Astrocyte of the cerebellum (primary cell): ENCODE measurements at places on chromosomes 12 and 14.
A peak's percentile ranks its signal among the peaks of the same experiment; 100 is the strongest.

GRCh38 chr12:57604454-57604991 is at the start of gene DTX3:
DTX3 (plus strand) TSS chr12:57604824; CDS start chr12:57606518, 1,694 bp downstream.
- no peak for DNase-seq

- no peak for DNase-seq
Measured at GRCh38 chr12:61713121-61713520, 547.1 kb upstream of the USP15 start.

DNA sequence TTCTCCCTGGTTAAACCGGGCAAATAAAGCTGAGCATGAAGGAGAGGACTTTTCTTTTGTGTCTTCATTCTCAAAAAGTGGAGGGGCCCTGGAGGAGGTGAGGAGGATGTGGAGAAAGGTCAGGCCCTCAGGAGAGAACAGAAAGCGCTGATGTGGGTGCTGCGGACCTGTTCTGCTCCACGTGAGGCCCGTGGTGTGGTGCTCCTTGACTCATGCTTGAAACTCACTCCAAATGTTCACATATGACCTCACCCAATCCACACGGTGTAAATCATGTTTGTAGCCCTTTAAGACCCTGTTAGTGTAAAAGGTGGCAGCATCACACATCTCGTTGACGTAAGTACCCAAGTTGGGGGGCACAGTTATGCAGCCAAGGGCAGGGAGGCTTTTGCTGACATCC is 126.2 kb downstream of the FOXN3 start:
- no peak for DNase-seq

DNA sequence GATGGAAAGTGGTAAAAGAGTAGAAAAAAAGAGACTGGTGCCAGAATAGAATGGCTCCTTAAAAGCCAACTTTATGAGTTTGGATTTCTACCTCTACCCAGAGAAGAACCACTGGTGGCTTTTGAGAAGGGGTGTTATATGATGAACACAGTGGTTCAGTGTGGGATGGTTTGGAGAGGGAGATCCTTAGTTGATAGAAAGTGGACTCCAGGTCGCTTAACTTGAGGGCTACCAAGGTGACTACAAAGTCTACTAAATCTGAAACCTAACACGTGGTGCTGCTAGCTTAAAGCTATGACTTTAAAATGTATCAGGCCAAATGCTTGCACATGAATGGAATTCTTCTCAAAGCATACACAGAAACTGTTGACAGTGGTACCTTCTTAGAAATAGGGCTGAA is 8.4 kb downstream of the SPTB start:
- no peak for DNase-seq

- DNase-seq = no peak
Measured at GRCh38 chr12:52207895-52208294, 16.1 kb upstream of the KRT80 start.

GRCh38 chr12:89960011-89960507 is 251.4 kb upstream of the ATP2B1 start:
- no peak for DNase-seq

DNA sequence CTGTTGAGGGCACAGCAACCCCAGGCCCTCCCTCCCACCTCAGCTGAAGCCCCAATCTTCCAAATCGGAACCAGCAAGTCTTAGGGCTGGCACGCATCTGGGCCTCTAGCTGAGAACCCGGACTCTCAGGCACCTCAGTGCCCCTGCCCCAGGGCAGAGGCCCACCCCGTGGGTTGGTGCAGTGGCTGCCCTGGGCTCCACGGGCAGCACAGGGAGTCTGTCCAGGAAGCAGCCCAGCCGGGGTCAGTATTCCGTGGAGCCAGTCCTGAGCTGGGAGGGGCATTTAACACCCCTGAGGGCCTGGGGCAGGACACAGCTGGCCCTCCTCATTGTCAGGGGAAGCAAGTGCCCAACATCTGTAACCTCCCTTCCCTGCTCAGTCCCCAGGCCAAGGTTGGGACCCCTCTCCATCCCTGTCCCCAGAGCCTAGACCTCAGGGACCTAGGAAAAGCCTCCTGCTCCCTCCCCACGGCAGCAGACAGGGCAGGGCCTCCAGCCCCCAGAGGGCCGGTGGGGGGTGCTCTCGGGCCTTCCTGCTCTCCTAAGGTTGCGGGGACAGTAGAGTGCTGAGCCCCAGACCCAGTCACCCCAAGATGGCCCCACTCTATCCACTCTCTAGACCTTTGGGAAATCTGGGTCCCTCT is 36.5 kb downstream of the SLC6A12 start:
- no peak for DNase-seq

- no peak for DNase-seq
Measured at GRCh38 chr12:123986374-123986965, 13.5 kb downstream of the ZNF664 start.

DNA sequence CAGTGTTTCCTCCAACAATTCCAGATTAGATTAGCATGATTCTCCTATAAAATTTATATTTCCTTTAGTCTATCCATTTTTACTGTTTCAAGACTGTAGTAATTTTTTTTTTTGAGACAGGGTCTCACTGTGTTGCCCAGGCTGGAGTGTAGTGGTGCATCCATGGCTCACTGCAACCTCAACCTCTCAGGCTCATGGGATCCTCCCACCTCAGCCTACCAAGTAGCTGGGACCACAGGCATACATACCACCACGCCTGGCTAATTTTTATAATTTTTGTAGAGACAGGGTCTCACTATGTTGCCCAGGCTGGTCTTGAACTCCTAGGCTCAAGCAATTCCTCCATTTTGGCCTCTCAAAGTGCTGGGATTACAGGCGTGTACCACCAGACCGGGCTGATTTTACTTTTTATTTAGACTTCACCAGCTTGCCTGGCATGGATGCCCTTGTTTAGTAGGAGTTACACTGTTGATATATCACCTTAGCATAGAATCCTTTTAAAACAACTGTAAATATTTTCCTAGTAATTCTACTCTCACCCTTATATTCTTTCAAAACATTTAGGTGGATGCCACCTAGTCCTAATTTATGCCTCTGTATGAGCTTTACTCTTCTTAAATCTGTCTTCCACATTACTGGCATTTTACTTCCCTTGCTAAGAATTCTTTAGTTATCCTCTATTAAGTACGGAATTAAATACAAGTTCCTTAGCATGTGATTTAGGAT is 55.8 kb upstream of the LIMA1 start:
- DNase-seq = no peak

DNA sequence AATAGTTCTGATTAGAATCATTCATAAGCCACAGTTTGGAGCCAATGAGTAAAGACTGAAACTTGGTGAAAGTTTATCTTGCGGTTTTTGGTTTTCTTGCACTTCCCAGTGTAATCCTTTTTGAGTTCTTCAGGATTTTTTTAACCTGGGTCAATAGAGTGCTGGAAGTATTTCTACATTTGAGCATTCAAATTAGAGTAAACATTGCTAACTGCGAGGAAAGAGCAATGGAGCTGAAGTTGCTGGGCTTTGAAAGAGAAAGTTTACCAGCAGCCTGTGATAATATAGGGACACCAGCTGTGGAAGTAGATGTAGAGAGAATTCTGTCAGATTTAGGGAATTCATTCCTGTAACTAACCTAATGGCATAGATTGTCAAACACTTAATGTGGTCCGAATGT is 30.3 kb downstream of the ANO6 start:
- no peak for DNase-seq

GRCh38 chr14:92282669-92283068 is 40.3 kb upstream of the SLC24A4 start:
- DNase-seq = no peak

GRCh38 chr12:57057067-57057751 is 7.3 kb upstream of the MYO1A start:
- DNase-seq = no peak

GRCh38 chr14:47746986-47747385 is 71.6 kb upstream of the MDGA2 start:
- no peak for DNase-seq

DNA sequence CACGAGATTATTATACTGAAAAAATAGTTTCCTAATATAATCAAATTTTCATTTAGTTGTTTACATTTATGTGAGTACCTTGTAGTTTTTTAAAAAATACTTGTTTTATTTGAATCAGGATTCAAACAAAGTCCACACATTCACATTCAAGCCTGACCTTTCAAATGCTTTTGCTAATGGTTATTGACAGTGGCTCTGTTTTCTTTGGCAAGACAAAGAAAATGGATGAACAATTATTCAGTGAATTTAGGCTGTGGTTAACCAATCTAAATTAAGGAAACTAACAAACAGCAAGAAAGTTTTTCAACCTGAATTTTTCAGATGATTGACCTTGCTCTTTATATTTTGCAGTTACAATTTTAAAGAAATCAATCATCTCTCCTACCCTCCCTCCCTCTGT is 9.7 kb downstream of the SLC4A8 start:
- peak; percentile 18 for DNase-seq

GRCh38 chr14:103002578-103003350 is 54.6 kb downstream of the CDC42BPB start:
- no peak for DNase-seq
